Urothelium cell line (cell line): ENCODE measurements at places on chromosomes 2 and 18.

- no peak for DNase-seq
These were observed 231.7 kb downstream of the FSIP2 start for GRCh38 chr2:185970148-185970852.

GRCh38 chr2:10494351-10495066 lies 46.4 kb upstream of the ODC1 start:
- no peak for DNase-seq

- no peak for DNase-seq
These were observed 602.3 kb downstream of the TMEM182 start for GRCh38 chr2:103364177-103364576.

DNA sequence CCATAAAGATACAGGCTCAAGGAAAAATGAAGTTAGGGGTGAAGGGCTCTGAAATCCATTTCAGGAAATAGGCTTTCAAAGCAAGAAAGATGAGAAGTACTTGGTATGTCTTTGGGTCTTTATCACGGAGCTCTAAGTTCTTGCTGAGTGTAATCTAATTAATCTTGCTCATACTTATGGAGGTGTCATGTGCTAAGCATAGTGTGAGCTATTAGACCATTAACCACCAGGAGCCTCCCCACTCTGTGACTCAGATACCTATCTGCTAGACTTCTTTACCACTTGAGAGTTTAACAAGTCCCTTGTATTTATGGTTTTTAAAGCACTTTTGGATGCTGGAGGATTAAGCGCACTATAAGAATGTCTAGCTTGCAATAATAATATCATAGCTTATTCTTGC lies 678.7 kb downstream of the EPHA4 start:
- DNase-seq, result no peak

- DNase-seq, result no peak
These were observed 866.6 kb downstream of the CPS1 start for GRCh38 chr2:211423018-211423417.

GRCh38 chr2:135072125-135072997 lies 20.3 kb downstream of the RAB3GAP1 start:
- DNase-seq, result no peak

DNA sequence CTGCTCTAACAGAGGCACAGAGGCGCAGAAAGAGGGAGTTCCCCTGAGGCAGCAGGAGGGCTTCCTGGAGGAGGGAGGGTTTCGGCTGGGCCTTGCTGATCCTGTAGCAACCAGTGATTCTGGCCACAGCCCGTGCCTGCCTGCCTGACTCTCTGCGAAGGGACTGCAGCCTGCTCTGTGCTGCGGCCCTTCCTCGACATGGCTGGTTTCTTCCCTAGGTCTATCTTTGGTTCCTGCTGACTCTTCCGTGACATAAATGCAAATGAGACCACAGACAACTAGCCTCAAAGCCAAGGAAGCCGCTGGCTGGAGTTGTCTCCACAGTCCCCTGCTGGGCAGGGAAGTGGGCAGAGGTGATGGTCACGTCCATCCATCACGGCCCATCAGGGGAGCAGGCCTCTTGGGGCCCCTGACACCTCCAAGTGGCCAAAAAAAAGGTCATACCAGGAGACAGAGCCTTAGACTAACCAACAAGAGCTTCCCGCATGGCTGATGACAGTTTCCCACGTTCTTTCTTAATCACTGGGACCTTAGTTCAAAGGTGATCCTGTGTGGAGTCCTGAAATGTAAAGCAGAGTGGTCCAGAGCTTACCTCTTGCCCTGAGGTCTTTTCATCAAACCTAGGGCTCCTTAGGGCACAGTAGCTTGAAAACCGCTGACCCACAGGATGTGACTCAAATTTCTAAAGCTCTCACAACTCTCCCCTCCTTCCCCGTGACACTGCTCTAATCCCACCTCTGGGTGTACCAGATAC lies 55.3 kb downstream of the HS1BP3 start:
- DNase-seq, result peak; percentile 57

- no peak for DNase-seq
These were observed 12.5 kb upstream of the POLR1B start for GRCh38 chr2:112529757-112530156.

DNA sequence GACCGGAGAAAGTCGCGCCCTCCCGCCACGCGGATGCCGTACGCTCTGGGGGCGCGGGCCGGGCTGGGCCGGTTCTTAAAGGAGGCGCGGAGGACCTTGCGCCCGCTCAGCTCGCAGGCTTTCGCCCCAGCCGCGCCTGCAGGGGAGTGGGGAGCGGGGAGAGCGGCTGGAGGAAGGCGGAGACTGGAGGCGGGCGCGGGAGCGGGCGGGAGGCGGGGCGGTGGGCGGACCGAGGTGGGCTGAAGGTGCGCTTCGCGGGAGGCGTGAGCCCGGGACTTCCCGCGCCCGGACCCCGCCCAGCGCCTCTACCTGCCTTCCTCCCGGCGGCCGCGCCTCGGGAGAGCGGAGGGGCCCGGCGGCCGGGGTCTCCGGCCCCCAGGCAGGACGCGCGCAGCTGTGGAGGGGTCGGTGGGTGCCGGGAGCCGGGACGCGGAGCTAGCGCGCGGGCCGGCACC lies at the start of gene ADRA2B:
Gene ADRA2B, minus strand, starts transcription at position 148 of the 455 bp plus-strand sequence. CDS start 422 bp downstream, outside the sequence.
- peak; percentile 82 for DNase-seq

GRCh38 chr2:220473611-220474010 lies 846.2 kb downstream of the SLC4A3 start:
- no peak for DNase-seq

GRCh38 chr2:29246383-29247300 lies 131.4 kb downstream of the CLIP4 start:
- DNase-seq, result no peak

DNA sequence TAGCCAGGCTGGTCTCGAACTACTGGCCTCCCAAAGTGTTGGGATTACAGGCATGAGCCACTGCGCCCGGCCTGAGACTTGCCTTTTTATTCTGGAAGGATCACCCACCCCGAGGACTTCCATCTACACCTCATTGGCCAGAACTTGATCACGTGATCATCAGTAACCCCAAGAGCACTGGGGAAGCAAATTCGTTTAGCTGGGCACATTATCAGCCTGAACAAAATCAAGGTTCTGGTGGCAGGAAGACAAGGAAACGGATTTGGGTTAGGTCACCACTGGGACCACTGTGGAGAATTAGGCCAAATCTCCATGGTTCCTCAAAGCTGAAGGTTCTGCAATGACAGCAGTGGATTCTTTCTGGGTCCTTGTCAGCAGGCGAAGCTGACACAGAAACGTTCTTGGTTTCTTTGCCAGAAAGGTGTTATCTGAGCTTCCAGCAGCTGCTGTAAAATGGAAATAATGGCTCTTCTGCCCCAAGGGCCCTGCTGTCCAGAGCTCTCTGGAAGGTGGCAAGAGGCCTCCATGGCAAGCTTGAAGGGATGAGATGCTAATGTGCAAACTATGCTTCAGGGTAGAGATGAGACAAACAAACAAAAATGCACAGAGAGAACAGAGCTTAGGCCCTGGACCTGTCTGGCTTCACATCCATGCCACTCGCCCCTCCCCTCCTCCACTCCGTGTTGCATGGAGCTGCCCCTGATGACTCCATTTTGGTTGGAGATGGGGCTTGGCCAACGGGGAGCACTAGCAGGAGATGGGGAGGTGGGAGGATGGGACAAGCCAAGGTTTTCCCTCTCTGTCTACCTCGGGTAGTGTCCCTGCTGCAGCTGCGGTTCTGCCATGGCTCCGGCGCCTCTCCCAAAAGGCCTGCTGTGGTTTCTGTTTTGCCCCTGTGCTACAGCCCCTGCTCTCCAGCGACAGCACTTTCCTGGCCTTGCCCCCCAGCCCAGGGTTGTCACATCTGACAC lies 28.4 kb downstream of the TMEM177 start:
- DNase-seq, result no peak

DNA sequence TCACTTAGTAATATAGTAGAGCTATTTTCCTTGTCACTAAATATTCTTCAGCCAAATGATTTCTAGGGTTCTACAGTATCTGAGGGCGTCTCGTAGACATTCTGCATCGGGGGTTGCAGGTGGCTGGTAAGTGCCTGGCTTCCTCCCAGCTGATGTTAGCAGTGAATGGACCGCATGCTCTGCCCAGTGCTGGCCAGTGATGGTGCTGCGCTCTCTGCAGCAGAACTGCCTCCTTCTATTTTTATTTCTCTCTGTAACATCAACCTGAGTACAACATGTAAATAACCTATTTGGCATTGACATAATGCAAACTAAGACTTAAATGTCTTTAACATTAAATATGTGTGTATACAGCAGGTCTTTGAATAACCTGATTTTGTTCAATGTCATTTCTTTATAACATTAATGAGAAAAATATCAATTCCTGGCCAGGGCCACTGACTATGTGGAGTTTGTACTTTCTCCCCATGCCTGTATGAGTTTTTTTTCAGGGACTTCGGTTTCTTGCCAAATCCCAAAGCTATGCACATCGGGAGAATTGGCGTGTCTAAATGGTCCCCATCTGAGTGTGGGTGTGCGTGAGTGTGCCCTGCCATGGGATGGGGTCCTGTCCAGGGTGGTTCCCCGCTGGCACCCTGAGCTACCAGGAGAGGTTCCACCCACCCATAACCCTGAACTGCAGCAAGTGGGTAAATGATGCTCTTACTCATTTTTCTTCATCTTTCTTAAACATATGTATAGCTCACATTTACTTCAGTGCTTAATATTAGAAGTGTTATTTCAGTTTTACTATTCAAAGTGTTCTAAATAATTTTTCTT lies 278.2 kb upstream of the EPAS1 start:
- no peak for DNase-seq

DNA sequence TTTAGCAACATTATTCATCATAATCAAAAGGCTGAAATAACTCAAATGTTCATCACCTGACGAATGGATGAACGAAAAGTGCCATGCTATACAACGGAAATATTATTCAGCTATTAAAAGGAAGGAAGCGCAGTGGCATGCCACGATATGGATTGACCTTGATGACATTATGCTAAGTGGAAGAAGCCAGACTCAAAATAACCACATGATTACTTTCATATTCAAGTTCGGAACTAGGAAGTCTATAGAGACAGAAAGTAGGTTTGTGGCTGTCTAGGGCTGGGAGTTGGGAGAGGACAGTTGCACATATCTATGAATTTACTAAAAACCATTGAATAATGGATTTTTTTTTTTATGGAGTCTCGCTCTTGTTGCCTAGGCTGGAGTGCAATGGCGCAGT lies 13.4 kb upstream of the PDIA6 start:
- no peak for DNase-seq

GRCh38 chr18:39675368-39675767 lies 2109.8 kb upstream of the CELF4 start:
- DNase-seq, result peak; percentile 4

GRCh38 chr2:230552181-230552580 lies 136.2 kb downstream of the SP100 start:
- no peak for DNase-seq

GRCh38 chr2:212520340-212520739 lies 18.3 kb downstream of the ERBB4 start:
- peak; percentile 11 for DNase-seq

DNA sequence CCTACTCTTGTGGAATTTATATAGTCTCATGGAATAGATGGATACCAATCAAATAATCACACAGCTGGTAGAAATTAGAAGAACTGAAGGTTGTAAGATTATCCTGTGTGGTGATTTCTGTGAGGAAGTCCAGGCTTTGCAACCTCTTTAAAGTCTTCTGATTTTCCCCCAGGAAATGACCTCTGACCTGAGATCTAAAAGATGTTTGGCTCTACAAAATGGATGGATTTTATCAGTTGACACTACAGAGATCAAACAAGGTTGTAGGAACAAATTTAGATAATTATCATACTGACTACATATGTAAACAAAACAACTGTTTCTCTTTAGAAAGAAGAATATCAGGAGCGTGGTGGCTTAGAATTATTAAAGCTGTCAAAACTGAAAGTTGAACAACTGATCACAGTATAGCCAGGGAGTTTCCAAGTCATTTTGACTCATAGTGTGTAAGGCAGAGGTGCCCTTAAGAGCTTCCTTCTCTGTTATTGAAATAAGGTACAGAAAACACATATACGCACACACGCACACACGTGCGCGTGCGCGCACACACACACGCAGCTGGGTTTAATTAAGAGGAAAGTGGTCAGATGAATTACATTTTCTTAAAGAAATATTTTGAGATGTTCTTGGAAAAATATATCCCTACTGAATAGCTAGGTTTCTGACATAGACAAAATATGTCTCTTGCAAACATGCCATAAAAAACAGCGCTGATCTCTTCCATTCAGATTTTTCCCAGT lies 35.5 kb upstream of the PELI1 start:
- no peak for DNase-seq

- DNase-seq, result no peak
These were observed 152.2 kb downstream of the SMAD7 start for GRCh38 chr18:48798334-48799245.

DNA sequence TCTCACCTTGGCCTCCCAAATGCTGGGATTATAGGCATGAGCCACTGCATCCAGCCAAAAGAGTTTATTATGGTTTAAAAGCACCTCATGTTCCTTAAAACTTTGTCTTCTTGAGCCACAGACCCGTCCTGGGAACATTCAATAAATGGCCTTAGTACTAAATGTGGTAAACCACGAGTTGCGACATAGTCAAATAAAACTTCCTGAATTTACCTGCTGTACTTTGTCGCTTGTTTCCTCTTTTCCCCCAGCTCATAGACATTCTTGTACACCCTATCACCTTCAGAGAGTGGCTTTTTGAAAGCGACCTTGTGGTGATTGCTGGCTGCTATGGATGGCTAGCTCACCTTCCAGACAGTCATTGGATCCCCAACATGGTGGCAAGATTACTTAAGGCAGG lies 310.4 kb downstream of the LRRTM1 start:
- no peak for DNase-seq

- no peak for DNase-seq
These were observed 90.9 kb upstream of the KLF7 start for GRCh38 chr2:207256476-207257207.

DNA sequence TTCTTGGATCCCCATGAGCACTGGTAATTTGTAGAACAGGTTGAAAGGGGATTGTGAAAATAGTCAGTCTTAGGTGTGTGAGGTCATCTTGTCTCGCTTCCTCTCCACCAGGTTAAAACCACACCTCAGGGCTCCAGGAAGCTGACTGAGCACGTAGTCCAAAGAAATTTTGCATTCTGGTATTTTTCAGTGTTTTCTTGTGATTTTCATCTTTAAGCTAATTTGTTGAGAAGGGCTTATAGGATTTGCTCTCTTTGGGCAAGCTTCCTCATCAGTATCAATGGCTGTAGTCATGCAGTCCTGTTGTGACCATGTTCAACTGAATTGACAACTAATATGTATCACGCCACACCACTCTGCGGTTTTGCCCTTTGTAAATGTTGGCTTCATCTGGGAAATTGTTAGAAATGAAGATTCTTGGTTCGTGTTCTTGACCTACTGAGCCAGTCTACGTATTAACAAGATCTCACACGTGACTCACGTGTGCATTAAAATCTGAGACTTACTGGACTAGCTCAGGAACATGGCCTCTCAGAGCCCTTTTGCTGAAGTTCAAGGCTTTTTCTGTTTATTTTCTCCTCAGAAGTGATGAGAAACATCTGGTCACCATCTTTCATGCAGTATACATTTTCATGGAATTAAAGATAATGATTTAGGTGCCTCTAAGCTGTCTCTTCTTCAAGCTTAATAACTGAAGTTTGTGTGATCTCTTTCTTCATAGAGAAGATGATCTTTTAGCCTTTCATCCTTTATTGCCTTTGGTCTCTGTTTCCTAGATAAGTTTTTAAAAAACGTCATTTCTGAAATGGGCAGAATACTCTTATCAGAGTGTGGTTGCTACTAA lies 32.8 kb downstream of the FMNL2 start:
- DNase-seq, result no peak

- DNase-seq, result no peak
These were observed 10.3 kb upstream of the B3GNT2 start for GRCh38 chr2:62185475-62186155.

- DNase-seq, result no peak
These were observed 316.5 kb downstream of the CCDC178 start for GRCh38 chr18:33123862-33124518.
